ENCODE measurements at places on chromosomes 11 and 22.
A peak's percentile ranks its signal among the peaks of the same experiment; 100 is the strongest.

- peak; percentile 62 for DNase-seq
These were observed 227.5 kb upstream of the NARS2 start for GRCh38 chr11:78802058-78802761.

- no peak for DNase-seq
These were observed 274.8 kb downstream of the SOX6 start for GRCh38 chr11:16081382-16082094.

- DNase-seq: peak; percentile 65
These were observed 29.0 kb upstream of the ACCSL start for GRCh38 chr11:44018829-44019228.

DNA sequence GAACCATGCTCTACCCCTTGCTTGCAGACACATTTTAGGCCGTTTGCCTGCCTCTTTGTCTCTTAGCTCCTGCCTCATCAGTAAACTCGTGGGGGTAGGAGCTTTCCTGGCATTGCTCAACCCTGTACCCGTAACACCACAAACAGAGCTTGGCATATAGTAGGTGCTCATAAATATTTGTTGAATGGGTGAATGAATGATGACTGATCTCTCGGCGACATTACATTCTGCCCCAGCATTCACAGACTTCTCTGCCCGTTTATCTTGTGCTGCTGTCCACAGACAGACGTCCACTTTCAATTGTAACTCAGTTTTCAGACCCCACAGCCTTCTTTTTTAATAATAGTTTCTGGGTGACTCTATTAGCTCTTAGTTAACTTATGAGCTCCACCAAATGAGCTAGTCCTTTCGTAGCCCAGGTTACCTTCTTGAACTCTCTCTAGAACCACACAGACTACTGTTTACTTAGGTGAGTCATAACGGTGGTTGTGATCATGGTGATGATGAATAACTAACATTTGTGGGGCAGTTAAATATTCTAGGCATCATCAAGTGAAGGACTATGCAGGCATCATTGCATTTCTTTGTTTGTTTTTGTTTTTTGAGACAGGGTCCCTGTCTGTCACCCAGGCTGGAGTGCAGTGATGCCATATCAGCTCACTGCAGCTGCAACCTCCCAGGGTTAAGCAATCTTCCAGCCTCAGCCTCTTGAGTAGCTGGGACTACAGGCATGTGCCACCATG, 188.4 kb downstream of the ADAMTS15 start:
- DNase-seq: peak; percentile 67

DNA sequence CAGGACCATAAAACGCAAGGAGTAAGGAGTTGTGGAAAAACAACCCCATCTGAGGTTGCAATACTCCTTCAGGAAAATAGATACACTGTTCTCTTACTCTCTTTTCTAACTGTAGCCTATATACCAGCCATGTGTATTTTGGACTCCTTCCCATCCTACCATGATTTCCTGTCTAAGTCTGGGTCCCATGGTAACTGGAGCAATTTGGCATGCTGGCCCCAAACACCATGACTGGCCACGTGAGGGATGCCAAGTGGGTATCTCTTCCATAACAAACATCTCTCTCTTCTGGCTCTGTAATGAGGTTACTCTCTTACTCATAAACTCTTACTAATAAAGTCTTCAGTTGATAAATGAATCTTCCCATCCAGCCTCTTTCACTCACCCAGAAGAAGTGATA, 26.5 kb downstream of the ABTB2 start:
- DNase-seq: peak; percentile 83

GRCh38 chr22:44392446-44392921, 79.7 kb upstream of the SHISAL1 start:
- DNase-seq: no peak

- DNase-seq: peak; percentile 15
These were observed 2.9 kb upstream of the WDR74 start for GRCh38 chr11:62842171-62842741.

GRCh38 chr22:49330421-49331222, 497.1 kb downstream of the BRD1 start:
- DNase-seq: no peak

GRCh38 chr11:7968686-7969085, 3.4 kb upstream of the NLRP10 start:
- DNase-seq: peak; percentile 39

DNA sequence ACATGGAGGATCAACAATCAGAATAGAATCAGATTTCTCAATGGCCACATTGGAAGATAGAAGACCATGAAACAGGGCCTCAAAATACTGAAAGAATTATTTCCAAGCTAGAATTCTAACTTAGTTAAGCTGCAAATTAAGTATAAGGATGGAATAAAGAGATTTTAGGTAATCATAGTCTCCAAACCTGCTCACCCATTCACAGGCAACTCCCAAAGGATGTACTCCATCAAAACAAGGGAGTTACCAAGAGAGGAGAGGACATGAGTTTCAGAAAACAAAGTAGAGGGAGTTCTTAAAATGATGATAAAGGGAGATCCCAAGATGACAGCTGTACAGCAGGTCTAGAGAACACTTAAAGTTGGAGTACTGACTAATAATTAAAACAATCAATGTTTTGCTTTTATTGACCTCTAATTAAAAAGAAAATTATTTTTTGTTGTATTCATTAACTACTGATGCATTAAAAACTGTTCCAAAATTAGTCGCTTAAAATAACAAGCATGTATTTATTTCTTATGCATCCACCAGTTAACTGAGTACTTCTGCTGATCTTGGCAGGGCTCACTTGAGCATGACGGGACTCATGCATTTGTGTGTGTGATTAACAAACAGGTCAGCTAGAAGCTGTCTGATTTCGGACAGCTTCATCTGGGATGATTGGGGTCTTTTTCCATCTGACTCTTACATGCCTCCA, 95.6 kb downstream of the CD44 start:
- DNase-seq: no peak

DNA sequence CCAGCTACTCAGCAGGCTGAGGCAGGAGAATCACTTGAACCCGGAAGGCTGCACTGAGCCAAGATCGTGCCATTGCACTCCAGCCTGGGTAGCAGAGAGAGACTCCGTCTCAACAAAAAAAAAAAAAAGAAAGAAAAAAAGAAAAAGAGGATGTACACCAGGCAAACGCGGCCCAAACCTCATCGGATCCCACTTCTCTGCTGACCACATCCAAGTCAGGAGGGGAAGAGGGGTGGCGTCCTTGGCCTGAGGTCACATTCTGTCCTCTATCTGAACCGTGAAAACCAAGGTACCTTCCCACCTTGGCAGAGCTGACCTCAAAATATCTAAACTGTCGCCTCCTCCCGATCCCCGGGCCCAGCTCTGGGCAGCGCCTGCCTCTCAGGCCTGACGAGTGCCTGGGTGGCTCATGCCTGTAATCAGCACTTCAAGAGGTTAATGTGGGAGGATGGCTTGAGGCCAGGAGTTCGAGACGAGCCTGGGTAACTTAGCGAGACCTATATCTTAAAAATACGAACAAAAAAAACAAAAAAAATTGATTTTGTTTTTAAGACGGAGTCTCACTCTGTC, 25.1 kb downstream of the RGL4 start:
- no peak for DNase-seq

- no peak for DNase-seq
These were observed 2.2 kb downstream of the LRFN4 start for GRCh38 chr11:66858939-66859685.

GRCh38 chr11:119377112-119377901, 4.2 kb downstream of the USP2 start:
- DNase-seq: no peak

- no peak for DNase-seq
These were observed 338.2 kb upstream of the NCAM1 start for GRCh38 chr11:112623057-112623456.

DNA sequence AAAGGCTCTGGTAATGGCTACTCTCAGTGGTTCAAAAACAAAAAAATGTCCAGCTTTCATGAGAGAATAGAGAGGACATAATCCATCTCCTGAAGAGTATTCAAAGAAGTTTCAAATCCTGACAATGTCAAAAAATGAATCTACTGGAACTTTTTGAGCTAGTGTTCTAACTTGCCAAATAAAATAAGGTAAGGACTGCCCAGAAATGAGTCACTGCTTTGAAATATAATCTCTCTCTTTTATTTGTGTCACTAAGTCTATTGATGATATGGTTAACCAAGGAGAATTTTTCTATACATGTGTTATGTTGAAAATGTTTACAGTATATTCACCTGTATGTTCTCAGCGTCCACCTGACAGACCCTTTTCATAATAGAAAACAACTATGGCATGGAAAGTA, 3.4 kb downstream of the GUCY1A2 start:
- no peak for DNase-seq

GRCh38 chr22:24230911-24231656, 13.8 kb downstream of the GGT5 start:
- DNase-seq: no peak

- no peak for DNase-seq
These were observed 143.9 kb downstream of the WNT7B start for GRCh38 chr22:45832959-45833580.

DNA sequence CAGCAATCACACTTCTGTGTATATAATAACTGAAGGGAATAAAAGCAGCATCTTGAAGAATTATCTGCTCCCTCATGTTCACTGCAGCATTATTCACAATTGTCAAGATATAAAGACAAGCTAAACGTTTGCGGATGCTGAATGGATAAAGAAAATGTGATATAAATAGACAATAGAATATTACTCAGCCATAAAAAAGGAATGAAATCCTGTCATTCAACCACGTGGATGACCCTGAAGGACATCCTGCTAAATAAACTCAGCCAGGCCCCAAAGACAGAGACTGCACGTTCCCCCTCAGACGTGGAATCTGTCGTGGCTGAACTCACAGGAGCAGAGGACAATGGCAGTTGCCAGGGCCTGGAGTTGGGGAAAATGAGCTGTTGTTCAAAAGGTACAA, 9.6 kb downstream of the ZNF195 start:
- DNase-seq: no peak

DNA sequence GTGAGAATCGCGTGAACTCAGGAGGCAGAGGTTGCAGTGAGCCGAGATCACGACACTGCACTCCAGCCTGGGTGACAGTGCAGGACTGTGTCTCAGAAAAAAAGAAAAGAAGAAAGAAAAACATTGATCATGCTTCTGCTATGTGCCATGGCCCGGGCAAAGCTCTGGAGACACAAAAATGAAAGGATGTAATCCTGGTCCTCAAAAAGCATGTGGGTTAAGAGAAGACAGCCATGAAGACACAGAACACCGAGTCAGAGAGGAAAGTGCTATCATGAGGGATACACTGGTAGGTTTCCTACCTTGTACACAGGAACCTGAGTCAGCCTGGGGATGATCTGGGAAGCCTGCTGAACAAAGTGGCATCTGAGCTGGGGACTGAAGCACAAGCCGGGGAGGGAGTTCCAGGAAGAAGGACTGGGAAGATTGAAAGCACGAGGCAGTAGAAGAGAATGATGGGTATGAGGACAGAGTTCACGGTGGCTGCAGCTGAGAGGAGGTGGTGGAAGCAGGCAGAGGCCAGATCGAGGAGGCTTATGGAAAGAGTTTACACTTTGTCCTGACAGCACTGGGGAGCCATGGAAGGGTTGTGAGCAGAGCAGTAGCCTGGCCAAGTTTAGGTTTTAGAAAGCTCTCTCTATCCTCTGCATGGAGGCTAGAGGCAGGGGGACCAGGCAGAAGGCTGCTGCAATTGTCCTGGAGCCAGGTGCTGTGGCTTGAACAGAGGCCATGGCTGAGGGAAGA, 9.9 kb upstream of the MAFF start:
- DNase-seq: peak; percentile 42

DNA sequence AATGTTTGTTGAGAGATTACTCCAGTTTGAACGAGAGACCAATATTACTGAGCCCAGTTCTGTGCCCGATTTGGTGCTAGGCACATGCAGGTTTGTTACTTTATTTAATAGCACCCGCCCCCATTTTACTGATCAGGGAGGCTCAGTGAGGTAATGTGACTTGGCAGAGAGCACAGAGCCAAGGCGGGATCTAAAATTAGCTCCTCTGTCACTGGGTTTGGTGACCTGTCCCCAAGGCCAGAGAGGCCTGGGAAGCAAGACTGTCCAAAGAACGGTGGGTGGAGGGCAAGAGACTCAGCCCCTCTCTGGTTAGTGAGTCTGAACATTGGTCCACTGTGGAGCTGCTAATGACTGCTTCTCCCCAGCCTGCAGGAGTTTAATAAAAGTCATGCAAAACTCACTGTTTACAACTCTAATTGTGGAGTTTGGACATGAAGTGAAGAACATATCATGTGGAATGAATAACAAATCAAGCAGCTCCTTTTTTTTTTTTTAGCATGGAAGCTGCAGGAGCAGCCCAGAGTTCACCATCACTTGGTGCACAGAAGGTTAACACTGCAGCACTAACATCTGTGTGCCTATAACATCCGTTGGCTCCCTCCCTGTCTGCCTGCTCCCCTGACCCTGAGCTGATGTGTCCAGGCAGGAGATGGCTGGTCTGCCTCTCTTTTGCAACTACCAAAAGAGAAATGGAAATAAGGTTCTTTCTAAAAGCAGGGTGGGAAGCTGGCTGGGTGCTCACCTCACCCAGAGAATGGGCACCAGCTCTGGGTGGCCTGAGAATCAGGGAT, 39.0 kb downstream of the CSNK2A3 start:
- DNase-seq: no peak

GRCh38 chr11:74672956-74673692, 58.1 kb downstream of the CHRDL2 start:
- DNase-seq: peak; percentile 98

GRCh38 chr11:11735586-11735985, 106.2 kb upstream of the USP47 start:
- DNase-seq: no peak

- DNase-seq: no peak
These were observed 93.4 kb downstream of the ARHGAP42 start for GRCh38 chr11:100780470-100780869.

- no peak for DNase-seq
These were observed 17.9 kb downstream of the CD5 start for GRCh38 chr11:61120099-61120705.

GRCh38 chr11:57203359-57203758, 21.6 kb downstream of the LRRC55 start:
- peak; percentile 39 for DNase-seq

DNA sequence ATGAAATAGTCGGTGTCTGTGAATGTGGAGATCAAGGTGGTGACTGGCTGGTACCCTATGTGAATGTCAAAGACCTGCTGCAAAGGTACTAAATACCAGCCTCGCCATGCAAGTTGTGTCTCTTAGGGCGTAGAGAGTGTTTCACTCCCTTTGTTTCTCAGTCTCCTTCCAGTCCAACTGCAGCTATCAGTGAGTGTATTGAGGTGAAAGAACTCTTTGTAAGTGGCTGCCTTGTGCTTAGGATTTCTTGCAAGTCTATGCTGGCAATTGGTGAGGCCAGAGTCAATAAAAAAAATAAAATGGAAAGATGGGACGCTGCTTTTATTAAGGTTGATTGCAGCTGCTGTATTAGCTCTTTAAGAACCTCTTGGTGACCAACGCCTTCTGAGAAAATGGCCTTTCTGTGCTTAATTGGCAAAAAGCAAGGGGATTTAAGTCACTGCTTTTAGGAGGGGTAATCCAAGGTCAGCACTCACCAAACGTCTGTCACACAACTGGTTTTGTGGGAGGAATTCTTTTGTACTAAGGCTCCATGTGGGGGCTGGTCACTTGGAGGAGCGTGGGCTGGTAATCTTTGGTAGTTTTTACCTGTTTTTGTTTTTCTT, 95.1 kb downstream of the PARVA start:
- no peak for DNase-seq

GRCh38 chr11:115765803-115766239, 261.6 kb upstream of the CADM1 start:
- DNase-seq: peak; percentile 87
